ENCODE measurements at places on chromosomes 7 and 10.

GRCh38 chr7:73647725-73648592, 19.7 kb upstream of the VPS37D start:
- DNase-seq: peak; percentile 31

DNA sequence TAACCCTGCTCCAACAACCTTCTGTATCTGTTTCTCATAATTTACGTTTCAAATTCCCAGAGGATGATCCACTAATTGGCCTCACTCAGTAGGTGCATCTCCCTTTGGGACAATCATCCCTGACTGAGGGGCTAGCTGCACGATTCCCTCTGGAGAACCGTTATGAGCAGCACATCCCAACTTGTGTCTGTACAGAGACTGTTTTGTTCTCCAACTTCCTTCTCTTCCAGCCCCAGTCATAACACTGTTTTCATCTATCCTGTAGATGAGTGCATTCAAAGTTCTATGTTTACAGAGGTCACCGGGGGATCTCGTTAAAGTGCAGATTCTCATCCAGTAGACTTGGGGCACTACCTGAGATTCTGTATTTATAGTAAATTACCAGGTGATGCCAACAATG, 187.2 kb downstream of the REEP3 start:
- DNase-seq: no peak

- no peak for DNase-seq
These were observed 222.1 kb downstream of the ARL4A start for GRCh38 chr7:12909483-12909882.

DNA sequence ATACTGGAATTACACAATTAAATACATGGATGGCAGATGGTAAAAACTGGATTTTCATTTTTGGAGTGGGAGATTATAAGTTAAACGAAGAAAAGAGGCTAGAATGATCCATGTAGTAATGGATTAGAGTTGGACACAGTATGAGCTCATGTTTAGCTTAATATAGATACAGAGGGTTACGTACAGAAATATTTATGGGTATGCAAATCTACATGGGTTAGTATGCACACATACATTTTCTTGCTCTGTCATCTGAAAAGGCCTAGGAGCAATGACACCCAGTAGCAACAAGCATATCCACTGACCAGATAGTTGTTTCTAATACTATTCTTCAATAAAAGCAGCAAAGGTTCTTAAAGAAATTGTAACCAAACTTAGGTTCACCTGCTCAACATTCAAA, 366.4 kb downstream of the SEMA3D start:
- DNase-seq: no peak

GRCh38 chr10:49264177-49264677, 34.7 kb upstream of the C10orf71 start:
- DNase-seq: no peak

GRCh38 chr7:166338-167060, 25.9 kb upstream of the FAM20C start:
- DNase-seq: no peak

DNA sequence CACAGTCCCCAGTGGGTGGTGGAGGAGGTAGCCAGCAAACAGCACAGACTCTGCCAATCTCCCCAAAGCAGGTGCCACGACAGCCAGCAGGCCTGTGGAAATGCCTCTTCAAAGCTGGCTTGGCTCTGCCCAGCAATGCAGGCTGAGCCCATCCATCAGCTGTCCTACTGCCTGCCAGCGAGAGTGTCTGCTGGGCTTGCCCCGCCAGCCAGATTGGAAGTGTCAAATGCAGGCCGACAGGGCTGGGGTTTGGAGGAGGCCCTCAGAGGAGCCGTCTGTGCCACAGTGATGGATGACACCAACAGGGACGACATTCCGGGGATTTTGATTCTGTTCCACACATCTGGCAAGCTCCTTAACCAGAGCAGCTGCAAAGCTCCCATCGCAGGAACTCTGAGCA, 16.7 kb downstream of the HABP2 start:
- DNase-seq: no peak

DNA sequence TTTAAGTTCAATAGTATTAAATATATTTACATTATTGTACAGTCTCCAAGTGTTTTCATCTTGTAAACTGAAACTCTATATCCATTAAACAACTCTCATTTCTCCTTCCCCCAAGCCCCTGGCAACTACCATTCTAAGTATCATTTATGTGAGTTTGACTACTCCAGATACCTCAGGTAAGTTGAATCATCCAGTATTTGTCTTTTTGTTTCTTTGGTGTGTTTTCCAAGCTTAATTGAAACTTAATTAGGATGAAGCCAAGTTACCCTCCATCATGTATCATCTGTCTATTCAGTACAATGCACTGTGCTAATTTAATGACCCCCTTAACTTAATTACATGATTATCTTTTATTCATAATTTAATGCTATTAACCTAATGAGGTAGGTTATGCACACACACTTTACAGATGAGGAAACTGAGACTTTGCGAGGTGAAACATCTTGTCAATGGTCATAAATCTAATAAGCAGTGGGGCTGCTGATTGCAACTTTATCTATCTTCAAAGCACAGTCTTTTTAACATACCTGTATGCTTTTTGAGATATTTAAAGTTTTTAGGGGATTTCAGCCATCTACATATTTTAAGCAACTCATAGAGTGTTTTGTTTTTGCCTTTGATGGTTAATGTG, 663 bp downstream of the MACC1 start:
- DNase-seq: no peak

GRCh38 chr7:96526496-96526895, 183.2 kb downstream of the SEM1 start:
- DNase-seq: no peak

- no peak for DNase-seq
These were observed 290.6 kb upstream of the PHYHIPL start for GRCh38 chr10:58885686-58886345.

DNA sequence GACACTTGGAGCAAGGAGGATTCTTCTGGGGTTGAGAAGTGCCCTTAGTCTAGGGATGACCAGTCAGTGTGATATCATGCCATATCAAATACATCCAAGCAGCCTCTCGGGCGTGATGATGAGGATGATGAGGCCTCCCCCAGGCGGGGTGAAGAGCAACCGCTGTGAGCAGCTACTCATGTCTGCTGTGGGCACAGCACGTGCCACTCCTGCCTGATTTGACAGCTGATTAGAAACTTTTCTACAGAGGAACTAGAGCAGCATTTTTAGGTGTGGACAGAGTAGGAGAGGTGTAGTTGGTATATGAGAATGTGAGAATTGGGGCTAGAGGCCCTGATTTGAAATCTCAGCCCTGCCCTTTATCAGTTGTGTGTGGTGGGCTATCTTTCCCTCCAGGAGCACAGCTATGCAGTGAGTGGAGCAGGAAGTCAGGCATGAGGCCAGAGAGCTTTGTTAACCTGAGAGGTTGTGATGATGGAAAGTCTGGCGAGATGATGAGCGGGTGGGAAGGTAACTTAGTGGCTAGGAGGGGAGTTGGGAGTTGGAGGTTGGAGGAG, 49.6 kb upstream of the COBL start:
- DNase-seq: no peak

DNA sequence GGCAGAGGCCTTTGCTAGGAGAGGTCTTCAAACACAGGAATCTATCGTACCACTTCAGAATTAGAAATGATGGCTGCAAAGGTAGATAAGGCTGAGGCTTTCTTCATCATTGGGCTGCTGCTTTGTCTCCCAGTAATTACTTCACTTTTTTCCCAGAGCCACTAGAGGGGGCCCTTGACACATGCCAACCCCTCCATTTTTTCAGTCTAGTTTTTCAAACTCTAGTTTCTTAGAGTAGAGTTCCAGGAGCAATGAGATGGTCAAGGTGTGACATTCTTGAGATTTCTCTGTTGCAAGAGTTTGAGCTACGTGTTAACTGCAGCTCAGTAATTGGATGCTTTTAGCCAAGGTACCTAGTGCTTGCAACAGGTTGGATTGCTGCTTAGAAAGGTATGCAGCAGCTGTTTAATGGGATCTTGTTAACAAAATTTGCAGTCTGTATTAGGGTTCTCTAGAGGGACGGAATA, 33.8 kb upstream of the RBM20 start:
- peak; percentile 64 for DNase-seq

DNA sequence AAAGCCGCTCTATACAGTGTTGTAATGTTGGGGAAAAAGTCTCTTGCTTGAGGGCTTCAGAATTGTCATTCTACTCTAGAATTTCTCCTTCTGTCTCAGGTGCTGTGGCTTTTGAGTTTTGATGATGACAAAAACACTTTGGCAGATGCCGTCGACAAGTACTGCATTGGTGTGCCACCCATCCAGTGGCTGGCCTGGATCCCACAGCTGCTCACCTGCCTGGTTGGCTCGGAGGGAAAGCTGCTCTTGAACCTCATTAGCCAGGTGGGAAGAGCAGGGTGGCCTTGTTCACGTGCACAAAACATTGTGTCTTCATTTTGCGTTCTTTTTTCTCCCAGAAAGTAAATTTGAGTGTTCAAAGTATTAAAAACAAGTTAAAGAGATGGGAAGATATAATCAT, 112.0 kb downstream of the TRRAP start:
- no peak for DNase-seq

DNA sequence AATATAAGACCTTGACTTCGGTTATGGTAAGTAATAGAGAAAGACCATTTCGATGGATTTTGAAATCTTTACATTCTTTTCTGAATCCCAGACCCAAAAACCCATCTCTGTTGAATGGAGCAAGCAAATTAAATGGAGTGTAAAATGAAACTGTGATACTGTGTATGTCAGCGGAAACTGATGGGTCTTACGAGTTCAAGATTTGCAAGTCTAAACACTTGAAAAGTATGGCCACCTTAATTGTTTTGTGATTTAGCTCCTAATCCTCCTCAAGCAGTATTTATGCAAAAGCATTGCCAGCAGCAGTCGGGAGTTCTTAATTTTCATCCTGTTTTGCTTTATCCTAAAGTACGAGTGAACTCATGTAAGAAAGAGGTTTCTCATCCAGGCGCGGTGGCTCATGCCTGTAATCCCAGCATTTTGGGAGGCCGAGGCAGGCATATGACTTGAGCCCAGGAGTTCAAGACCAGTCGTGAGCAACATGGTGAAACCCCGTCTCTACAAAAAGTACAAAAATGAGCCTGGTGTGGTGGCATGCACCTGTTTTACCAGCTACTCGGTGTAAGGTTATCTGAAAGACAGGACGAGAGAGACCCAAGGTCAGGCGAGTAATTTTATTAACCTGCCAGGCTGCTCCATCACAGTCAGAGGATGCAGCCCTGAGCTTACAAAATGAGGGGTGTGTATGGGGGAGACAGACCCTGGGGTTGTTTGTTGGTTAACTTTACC, 5.8 kb upstream of the DHTKD1 start:
- DNase-seq: no peak

DNA sequence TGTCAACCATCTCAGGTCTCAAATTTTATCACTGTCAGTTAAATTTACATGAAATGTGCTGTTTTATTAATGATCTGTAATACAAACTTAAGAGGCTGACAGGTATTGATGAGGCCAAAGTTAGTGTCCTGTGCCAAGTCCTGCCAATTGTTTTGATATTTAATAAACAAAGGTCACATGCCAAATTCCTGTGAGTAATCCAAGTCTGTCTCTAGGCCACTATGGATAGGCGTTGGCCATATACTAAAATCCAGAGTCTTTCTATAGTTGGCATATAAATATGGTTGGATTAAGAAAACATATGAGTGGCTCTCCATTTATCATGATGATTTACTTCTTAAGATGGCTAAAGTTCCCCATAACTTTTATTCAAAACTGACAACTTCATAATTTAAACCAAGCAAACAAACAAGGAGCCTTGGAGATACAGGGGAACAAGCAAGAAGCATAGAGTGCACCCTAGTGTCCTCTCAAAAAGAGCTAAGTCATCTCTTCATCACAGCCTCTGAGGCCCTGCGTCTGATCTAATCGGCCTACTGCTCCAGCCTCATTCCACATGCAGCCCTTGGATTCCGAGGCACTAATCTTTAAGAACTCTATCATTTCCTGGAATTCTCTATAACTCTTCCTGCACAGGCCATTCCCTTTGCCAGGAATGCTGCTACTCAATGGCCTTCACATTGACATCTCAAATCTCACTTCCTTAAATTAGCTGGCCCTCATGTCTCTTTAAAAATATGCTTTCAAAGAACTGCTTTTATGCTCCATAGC, 32.7 kb upstream of the NRCAM start:
- no peak for DNase-seq

DNA sequence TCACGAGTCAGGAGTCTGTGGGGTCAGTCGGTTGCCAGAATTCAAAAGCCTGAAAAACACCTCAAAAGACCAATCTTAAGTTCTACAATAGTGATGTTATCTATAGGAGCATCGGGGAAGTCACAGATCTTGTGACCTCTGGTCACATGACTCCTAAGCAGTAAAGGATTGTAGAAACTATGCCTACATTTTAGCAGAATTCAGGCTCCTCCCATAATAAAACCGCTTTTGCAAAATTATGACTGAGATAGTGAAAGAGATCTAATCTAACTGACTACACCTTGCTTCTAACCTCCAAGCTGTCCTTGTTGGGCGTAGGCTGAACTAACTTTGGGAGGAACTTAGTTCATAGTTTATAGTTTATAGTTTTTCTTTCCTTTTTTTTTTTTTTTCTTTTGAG, 16.6 kb downstream of the SSMEM1 start:
- DNase-seq: no peak

DNA sequence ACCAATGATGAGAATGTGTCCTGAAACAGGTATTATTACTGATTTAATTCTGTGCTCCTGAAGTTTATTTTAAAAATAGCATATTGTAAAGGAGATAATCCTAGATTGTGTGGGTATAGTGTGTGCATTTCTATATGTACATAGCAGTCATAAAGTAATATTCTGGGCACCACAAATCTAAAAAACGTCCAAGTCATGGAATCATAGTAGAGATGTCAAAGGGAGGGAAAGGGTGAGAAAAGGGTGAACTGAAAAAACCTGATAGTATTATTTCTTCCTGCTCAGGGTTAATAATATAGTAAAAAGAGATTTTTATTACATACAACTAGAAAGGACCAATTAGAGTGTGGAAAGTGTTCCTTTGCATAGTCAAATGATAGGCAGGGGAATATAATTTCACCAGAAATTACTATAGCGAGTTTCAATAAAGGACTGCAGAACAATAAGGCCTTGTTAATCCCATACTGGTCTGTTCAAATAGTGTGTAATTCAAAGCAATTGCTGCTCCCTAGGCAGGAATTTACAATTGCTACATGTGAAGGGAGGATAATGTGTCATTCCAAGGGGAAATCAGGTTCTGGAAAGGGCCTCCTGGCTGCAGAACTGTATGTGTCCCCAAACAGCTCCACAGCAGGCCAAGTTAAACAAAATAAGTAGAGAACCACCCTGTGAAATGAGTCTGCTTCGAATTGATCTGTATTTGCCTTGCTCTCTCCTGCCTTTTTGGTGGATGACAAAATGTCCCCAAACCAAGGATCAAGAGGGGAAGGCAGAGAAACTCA, 42.5 kb upstream of the KMT2E start:
- no peak for DNase-seq

DNA sequence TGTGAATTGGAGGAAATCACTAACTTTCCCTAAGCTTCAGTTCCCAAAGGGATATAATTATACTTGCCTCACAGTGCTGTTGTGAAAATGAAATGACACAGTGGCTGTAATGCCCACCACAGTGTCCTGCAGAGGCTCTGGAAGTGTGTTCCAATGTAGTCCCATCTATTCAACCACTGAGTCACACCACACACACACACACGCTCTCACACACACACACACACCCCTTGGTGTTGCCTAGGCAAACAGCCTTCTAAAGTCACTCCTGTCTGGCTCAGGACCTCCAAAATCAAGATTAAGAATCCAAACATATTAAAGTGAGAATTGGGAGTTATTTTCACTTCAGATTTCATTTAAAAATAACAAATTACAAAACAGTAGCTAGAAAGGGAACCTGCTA, 73.3 kb downstream of the NRCAM start:
- DNase-seq: no peak
